ENCODE measurements at places on chromosomes 12 and 14.

- DNase-seq, result no peak
Observed at GRCh38 chr14:58813745-58814144, 176.0 kb downstream of the DACT1 start.

DNA sequence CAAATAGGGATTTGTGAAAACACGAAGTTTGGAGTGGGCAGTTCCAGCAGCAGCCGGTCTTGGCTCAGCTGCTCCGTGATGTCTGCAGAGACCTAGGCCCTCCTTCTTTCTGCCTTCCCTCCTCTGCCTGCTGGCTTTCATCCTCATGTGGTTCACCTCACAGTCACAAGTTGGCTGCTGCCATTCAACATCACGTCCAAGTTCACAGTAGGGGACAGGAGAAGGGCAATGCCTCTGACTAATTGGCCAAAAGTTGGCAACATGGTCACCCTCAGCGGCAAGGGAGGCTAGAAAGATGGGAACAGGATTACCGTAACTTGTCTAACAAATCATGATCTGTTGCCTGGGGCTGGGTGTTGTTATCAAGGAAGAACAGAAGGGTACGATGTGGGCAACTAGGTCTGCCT, 7.8 kb upstream of the CACNA2D4 start:
- DNase-seq, result no peak

- no peak for DNase-seq
Observed at GRCh38 chr14:80629606-80630005, 311.9 kb downstream of the CEP128 start.

DNA sequence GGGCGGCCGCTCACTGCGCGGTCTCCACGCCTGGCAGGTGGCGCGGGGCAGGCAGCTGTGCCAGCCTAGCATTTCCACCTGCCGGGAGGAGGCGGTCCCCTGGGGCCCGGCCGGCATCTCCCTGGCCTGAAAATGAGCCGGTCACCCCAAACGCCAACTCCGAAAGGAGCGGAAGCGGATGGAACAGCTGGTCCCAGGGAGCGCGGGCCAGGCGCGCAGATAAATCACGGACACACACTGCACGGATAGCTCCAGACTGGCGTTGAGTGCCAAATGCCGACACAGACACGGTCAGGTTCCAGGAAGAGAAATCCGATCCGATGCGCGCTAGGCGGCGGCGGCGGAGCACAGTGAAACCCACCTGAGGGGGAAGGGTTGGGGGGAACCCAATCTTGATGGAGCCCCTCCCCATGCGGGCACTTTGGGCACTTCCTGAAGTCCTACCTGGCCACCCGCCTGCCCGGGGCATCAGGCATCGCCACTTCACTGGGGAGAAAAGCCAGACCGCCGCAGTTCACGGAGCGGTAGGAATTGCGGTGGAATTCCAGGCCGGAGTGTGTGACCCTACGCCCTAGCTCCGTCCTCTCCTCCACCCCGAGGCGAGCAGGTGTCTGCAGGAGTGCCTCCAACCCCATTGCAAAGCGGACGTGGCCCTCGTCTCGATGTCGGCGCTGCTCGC, 624 bp upstream of the PLEKHD1 start:
- no peak for DNase-seq

GRCh38 chr14:24367514-24368211, at the start of gene NFATC4:
Gene NFATC4, plus strand, starts transcription at chr14:24368184. Its CDS starts 157 bp downstream, at chr14:24368341.
- peak; percentile 97 for DNase-seq

DNA sequence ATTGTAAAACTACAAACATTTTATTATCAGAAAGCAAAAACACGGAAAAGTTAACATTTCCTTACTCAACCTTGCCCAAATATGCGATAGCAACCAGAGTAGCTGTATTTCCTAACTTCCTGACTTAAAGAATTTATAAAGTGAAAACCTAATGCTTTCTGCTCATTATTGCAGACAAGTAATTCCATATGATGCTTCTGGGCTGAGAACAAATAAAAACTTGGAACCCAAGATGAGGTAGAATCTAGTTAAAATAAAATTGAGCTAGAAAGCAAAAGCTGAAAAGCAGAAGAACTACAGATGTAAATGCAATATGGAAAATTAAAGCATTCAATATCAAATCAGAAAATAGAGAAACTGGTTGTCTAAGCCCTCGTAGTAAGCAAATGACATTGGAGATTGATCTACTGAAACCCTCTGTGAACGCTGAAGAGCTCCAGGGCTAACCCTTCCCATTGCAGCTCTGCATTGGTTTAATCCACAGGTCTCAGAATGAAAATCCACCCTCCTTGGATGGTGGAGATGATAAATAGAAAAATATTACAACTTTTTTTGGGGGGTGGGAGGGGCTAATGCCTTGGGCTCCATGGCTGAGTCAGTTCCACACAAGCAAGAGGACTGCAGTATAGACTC, 40.7 kb downstream of the CORO1C start:
- DNase-seq, result no peak

- DNase-seq, result no peak
Observed at GRCh38 chr14:93067088-93067487, 48.6 kb downstream of the ITPK1 start.

- DNase-seq, result no peak
Observed at GRCh38 chr14:74921987-74922751, 891 bp downstream of the RPS6KL1 start.

DNA sequence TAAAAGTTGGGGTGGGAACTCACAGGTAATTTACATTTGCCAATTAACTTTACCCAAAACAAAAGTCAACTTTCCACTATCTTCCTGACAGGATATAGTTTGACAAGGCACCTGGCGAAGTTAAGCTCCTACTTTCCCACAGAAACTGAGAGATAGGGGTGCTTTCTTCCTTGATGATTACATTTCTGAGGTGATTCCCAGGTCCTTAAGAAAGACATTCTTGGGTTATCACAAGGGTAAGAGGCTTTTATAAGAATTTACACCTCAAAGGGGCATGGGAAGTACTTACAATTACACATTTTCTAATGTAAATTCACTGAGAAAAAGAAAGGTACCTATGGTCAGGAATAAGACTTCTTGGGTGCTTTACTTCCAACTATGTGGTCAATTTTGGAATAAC, 660.9 kb upstream of the MGAT4C start:
- no peak for DNase-seq

GRCh38 chr12:85865890-85866289, 8.2 kb upstream of the NTS start:
- DNase-seq, result no peak

DNA sequence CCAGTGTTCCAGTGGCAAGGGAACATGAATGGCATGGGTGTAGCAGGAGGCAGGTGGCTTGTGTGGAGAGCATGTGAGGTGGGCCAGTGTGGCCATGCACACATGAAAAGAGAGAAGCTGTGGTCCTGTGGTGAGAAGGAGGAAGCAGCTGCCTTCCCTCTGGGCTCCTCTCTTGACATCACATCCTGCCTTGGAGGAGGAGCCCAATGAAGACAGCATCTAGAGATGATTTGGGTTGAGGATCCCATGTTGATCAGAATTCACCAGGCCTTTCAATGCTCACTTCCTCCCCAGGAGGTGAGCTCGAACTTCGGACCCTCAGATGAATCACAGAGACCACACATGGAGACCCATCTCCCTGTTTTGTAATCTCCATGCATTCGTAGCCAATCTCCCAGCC, 82.6 kb downstream of the LRRC74A start:
- DNase-seq, result no peak

- DNase-seq, result no peak
Observed at GRCh38 chr12:45989287-45989686, 1.1 kb downstream of the SCAF11 start.

GRCh38 chr12:51369581-51369980, 21.6 kb downstream of the GALNT6 start:
- no peak for DNase-seq

GRCh38 chr12:74119811-74120362, 417.7 kb upstream of the ATXN7L3B start:
- DNase-seq, result no peak

DNA sequence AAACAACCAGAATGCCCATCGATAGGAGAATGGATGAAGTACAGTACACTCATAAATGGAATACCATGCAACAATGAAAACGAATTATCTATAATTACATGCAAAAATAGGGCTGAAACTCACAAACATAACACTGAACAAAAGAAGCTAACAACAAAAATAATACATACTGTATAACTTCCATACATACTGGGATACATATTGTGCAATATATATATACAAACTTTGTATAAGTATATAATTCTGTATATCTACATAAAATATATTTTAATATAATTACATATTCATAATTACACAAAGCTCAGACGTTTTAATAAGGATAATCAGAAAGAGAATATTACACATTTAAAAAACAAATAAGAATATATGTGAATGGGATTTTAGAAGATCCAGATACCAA, 90.2 kb downstream of the CDK17 start:
- DNase-seq, result no peak

- DNase-seq, result no peak
Observed at GRCh38 chr14:89900802-89901201, 53.7 kb downstream of the EFCAB11 start.

- no peak for DNase-seq
Observed at GRCh38 chr12:6534695-6534944, 303 bp downstream of the GAPDH start.

- DNase-seq, result peak; percentile 37
Observed at GRCh38 chr12:14995583-14996425, 23.0 kb downstream of the PDE6H start.

DNA sequence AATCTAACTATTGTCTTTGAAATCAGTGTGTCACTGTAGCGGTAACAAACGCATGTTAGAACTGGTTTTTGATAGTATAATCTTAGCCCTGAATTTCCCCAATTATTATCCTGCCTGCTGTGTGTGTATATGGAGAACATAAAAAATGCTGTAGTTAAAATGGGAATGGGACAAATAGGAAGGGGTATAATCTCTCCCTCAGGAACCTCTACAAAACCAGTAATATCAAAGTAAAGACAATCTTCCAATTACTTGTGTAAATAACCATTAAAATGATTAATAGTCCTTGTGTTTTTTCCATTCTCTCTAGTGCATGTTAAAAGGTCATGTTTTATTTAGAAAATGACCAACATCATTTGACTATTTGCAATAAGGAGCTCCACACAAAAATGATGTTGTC, 200.1 kb upstream of the TMTC1 start:
- DNase-seq, result no peak

DNA sequence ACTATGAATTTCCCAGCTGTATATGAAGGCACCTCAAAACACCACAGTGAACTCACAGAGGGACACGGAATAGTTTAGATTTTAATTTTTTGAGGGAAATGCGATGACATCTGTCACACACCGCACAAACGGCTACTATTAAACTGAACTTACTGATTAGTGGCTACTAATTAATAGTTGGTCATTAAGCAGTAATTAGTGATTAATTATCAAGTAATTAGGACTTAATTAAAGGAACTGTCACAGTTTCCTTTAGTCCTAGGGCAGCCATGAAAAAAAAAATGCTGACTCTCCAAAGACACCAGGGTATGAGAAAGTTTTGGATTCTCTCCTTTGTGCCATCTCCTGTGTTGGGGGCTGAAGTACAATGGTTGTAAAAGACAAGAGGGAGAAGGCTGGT, 2.9 kb downstream of the OAS1 start:
- DNase-seq, result no peak

GRCh38 chr12:50778663-50779590, 15.0 kb downstream of the ATF1 start:
- no peak for DNase-seq

DNA sequence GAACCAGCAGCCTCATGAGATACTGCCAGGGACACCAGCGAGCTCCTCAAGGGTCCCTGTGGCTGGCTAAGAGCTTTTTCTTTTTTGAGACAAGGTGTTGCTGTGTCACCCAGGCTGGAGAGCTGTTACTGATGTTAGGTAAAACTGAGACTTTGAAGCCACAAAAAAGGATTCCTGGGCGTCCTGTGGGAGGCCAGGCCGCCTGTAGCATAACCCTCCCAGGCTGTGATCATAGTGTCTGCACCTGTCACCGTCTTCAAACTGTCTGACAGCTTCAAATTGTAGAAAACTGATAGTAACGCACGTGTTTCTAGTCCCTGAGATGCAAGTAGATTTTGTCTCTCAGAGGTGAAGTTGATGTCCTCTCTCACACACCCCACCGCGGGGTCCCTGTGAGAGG, 4.1 kb downstream of the ZFYVE21 start:
- no peak for DNase-seq

DNA sequence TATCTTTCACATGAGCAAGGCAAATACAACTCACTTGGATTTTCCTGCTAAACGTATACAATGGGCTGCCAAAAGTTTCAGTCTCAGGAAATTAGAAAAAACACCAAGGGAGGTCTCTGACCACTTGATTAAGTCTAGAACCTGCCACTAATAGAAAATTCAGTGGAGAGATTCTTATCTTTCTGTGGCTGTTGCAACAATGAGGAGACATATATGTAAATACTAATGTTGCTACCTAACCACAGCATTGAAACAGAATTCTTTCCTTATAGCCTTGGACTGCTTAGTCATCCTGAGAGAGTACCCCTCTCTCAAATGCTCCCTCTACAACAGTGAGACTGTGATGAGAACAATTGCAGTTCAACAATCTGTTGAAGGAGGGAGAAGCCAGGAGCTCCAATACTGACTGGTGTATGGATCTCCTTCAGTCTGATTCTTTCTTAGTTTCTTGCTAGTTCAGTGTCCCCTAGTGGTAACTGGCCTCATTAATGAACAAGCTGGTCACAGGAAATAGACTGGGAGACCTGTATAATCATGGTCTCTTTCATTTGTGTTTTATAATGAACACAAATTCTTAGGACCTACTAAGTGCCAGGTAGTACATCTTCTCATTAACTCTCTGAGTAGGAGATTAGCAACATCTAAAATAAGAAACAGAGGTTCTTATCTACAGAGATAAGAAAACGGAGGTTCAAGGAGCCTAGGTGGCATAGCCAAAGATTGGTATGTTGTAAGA, 164.5 kb downstream of the SLC38A4 start:
- DNase-seq, result peak; percentile 71

DNA sequence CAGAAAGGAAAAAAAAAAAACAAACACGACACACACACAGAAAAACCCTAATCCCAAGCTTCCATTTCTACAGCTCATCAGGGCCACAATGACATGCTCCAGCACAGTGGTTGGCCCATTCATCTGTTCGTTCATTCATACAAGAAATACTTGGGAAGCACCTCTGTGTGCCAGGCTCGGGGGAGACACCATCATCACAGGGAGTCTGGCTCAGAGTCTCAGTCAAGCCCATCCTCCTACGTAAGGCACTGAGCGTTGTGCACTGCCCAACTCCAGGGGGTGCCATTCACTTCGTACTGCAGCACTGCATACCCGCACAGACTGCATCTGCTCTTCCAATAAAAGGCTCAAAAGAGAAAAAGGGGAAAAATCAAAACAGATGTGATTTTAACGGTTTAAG, 15.3 kb downstream of the VPS37B start:
- DNase-seq, result no peak

DNA sequence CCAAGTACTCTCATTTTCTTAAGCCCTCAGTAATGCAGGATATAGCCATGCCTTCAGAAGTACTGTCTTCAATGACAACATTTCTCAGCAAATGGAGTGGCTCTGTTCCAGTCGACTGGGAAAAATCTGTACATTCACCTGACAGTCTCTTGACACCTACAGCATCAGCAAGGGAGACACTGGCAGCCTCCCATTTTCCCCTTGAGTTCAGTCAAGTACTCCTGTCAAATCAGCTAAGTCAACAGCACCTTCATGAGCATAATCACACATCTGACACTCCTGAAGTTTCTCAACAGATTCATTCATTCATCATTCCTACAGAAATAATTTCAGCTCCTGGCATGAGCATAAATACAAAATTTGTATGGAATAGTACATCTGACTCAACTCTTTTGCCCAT, 46.1 kb downstream of the INTS13 start:
- no peak for DNase-seq
